LoVo (cell line): ENCODE measurements at places on chromosomes 4 and X.

DNA sequence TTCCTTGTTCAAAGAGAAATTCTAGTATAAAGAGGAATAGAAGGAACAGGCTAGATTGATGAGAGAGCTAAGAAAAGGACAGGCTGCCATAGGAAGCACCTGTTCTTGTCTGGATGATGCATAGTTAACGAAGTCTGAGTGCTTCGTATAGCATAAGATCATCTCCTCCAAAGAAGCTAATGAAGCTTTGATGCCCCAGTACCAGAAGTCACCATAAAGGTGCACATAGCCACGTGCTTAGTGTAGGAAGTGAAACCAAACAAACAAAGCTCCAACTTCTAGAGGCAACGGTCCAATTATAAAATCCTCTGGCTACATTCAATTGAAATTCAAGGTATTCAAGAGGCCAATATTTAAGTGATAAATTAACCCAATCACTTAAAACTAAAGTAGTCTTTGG lies 31.0 kb downstream of the AFAP1 start:
- no peak for DNase-seq

DNA sequence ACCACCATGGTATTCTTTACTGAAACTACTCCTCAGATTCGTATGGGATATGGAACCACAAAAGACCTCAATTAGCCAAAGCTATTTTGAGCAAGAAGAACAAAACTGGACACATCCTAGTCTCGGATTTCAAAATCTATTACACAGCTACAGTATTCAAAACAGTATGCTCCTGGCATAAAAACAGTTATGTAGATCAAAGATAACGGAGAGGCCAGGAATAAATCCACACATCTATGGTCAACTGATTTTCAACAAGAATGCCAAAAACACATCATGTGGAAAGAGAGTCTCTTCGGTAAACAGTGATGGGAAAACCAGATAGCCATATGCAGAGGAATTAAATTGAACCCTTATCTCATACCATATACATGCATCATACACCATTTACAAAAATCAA lies 155.3 kb downstream of the SPCS3 start:
- no peak for DNase-seq

DNA sequence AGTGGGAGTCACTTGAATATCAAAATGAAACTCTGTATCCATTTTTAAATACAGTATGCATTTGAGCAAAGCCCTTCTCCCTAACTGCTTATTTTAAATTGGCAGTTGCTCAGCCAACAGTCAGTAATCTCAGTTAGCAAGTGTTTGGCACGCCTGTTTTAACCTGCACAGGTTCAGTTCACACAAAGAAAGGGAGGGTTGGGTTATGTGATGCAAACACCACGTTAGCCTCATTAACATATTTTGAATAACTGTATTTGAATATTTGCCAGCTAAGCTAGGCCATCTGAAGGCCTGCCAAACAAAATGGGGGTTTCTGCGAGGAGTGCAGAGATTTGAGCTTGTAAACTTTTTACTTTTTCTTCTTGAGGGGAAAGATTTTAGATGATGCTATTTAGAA lies 19.8 kb downstream of the GAB1 start:
- DNase-seq = no peak

DNA sequence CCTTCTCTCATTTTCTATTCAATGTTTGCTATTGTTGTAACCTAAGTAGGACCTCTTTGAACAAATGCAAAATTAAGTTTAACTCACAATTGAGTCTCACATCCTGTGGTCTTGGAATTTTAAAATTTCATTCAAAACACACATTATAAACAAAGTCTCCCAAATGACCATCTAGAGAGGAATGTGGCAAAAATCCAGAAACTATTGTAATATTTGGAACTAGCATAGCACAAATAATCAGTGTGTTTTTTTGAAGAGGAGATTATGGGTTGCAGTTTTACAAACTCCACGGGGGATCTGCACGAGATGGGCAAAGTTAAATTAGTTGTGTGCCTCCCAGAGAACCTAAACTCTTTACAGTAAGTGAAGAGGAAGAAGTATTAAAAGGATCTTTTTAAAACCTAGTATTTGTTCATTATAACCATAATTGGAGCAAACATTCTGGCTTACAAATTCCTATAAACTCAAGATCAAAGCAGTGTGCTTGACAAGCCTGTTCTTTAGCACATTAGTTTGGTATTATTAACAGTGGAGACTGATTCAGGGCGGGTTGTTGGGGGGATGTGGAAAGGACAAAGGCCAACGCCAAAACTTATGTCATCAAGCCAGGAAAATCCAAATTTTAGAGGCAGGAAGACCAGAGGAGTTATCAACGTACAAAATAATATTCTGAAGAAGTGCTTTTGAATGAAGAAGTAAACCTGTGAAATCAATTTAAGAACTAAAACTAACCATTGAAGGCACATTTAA lies 22.4 kb upstream of the RBPJ start:
- no peak for DNase-seq

GRCh38 chr4:143417679-143418403 lies 81.2 kb downstream of the GAB1 start:
- DNase-seq = no peak

DNA sequence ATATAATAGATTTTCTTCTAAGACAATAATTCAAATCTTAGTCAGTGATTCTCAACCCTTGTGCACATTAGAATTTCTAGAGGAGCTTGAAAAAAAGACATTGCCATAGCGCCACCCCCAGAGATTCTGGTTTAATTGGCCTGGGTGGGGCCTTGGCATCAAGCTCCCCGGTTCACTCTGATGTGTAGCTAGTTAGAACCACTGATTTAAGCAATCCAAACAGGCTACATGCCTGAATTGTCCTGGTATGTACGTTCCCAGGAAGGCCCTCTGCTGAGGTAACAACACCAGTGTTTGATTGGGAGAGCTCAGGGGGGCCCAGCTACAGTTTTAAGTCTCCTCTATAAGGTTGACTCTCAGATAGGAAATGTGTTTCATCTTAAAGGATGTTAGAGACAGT lies 1.3 kb upstream of the ATP10D start:
- no peak for DNase-seq

- DNase-seq = peak; percentile 25
Measured at GRCh38 chrX:139559383-139560042, 29.0 kb downstream of the F9 start.

DNA sequence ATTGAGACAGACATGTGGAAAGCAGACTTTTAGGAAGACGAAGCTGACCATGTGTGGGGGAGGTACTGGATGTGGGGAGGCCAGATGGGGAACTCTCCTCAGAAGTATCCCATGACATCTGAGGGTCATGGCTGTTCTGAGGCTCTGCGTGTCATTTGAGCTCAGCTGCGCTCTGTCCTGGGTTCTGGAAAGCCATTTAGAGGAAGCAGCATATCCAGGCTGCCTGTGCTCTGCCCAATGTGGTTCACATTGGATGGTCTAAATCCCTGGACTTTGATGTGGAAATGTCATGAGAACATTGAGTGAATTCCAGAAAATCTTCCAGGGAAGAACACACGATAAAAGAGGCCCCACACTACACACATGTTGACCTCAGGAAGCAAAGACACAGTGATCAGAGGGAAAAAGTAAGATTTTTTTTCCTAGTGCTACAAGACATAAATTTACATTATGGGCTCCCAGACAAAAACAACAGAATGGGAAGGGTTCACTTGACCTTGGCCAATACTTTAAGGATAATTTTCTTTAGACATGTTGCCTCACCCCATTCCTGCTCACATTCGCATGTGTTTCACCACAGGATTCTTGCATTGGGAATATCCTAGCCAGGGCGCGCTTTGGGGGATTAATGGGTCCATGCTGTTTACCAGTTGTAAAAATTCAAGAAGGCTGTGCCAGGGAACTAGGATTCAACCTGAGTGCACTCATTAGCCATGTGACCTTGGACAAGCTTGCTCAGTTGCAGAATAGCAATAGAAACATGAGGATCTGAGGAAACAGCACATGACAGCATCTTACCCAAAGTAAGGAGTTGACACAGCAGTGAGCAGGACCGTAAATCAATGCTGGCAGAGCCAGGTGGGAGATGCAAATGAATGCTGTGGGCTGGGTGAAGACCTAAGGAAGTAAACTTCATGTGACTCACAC lies 73.2 kb upstream of the C1QTNF7 start:
- DNase-seq = no peak

DNA sequence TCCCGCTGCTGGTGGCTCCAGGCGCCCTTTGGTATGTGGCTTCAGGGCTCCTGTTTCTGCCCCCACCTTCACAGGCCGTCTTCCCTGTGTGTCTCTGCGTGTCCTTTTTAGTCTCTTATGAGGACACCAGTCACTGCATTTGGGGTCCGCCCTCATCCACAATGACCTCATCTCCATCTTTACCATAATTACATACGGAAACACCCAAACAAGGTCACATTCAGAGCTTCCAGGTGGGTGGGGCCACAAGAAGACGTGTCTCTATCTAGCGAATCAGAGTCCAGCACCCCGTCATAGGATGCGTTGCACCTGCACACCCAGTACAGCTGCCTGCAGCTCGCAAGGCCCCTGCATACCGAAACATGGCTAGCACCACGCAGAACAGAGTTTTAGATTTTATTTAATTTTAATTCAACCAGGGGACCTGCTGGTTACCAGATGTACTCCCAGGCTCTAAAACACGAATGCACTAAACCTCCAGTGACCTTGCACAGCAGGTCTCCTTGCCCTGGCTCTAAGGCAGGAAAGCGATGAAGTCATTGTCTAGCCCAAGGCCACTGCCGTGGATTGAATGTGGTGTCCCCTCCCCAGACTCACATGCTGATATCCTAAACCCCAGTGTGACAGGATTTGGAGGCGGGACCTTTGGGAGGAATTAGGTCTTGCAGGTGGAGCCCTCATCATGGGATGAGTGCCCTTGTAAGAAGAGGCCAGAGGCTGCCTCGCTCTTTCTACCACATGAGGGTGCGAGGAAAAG lies 30.3 kb downstream of the ABLIM2 start:
- DNase-seq = no peak

DNA sequence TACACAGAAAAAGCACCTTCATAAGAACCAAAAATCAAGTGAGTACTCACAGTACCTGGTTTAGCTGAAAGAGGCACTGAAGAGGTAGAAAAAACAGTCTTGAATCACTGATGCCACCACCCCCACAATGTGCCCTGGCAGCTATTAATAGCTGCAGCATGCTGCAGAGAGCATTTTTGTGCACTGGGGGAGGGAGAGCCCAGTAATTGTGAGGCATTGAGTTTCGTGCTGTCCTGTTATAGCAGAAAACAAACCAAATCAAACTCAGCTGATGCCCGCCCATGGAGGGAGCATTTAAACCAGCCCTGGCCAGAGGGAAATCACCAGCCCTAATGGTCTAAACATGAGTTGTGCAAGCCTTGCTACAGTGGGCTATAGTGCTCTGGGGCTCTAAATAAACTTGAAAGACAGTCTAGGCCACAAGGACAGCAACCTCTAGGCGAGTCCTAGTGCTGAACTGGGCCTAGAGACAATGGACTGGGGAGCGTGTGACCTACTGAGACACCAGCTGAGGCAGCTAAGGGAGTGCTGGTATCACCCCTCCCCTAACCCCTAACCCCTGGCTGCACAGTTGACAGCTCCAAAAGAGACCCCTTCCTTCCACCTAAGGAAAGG lies 106.3 kb upstream of the TMLHE start:
- DNase-seq = no peak

GRCh38 chr4:141391293-141391692 lies 170.6 kb downstream of the ZNF330 start:
- no peak for DNase-seq

GRCh38 chr4:156820931-156821330 lies 150.7 kb downstream of the PDGFC start:
- no peak for DNase-seq

DNA sequence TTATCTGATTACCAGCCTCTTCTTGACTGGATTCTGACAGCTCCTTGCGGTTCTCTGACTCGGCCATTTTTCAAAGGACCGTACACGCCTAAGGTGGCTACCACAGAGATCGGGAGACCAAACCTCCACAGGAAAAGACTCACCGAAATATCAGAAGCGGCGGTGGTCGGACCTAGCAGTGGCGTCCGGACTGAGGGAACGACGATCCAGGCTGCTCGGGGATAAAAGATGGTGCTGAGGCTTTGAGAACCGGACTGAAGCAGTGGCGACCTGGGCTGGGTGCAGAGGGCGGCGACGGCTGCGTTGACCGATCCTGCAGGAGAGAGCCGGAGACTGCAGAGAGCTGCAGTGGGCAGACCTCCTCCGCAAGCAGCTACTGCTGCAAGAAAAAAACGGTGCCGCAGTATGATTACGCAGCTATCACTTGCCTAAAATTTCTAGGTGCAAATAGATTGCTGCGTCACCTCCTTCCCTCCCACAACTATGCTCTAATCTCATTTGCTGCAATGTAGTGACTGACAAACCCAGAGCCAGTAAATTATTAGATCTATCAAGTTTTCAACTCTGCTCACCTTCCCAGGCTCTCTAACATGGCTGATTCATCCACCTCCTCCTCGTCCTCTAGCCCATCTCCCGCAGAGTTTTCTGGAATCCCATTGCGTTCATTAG lies at the start of gene NAP1L2:
Gene NAP1L2, minus strand, starts transcription at position 426 of the 669 bp plus-strand sequence. Its CDS starts 359 bp downstream, at position 67.
- DNase-seq = no peak

DNA sequence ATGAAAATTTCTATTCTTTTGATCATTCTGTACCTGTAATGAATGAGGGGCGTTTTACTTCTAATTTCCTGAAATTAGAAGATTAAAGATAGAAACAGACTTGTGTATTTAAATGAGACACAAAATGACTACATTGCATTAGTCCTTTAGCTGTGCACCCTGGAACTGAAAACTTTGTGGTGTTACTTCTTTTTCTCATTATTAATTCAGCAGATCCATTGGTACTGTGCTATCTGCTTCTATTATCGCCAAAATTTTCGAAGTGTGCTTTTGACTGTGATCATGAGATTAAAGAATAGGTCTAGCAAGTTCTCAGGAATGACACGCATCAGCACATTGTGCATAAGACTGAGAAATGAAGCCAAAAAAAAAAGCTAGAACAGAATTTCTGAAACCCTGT lies 1938.9 kb upstream of the TENM3 start:
- no peak for DNase-seq

GRCh38 chr4:80206521-80207171 lies 9.3 kb downstream of the PRDM8 start:
- no peak for DNase-seq

DNA sequence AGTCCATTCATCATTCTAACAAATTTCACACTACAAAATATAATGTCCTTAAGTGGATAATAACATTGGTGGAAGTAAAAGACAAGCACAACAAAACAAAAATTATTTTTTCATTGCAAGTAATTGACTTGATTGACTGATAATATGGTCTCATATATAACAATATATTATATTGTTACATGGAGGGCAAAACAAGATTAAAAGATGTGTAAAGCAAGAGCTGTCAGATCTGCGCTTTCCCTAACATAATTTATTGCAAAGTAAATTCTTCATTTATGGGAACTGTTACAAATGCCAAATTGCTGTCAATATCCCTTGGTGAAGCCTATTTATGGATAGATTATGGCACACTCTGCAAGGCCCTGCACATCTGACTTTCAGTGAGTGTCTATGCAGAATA lies 233.6 kb downstream of the PCDH7 start:
- no peak for DNase-seq

DNA sequence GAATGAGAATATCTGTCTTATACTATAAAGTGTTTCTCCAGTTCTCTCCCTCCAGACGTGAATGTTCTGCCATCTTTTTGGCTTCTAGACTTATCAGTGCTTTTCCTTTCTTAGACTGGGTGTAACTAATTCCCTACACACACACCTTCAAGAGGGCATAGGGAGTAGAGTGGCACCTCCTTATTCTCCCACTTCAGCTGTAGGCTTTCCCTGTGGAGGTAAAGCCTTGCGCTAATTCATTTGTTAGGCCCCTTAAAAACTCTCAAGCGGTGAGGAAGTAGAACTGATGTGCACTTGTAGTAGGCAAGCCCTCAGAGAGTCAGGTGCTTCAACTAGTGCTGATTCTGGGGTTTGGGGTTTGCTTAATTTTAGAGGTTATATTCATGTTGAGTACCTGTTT lies 10.0 kb downstream of the KLHL2 start:
- no peak for DNase-seq

GRCh38 chrX:22110729-22111494 lies 78.8 kb downstream of the PHEX start:
- no peak for DNase-seq
